Posterior vena cava (tissue), 2 donors: ENCODE measurements at places on chromosomes 2 and 18.

GRCh38 chr2:209579230-209579749 is 155.4 kb downstream of the MAP2 start:
- no peak for DNase-seq

GRCh38 chr2:111697560-111697959 is 186.4 kb downstream of the ANAPC1 start:
- DNase-seq = no peak

DNA sequence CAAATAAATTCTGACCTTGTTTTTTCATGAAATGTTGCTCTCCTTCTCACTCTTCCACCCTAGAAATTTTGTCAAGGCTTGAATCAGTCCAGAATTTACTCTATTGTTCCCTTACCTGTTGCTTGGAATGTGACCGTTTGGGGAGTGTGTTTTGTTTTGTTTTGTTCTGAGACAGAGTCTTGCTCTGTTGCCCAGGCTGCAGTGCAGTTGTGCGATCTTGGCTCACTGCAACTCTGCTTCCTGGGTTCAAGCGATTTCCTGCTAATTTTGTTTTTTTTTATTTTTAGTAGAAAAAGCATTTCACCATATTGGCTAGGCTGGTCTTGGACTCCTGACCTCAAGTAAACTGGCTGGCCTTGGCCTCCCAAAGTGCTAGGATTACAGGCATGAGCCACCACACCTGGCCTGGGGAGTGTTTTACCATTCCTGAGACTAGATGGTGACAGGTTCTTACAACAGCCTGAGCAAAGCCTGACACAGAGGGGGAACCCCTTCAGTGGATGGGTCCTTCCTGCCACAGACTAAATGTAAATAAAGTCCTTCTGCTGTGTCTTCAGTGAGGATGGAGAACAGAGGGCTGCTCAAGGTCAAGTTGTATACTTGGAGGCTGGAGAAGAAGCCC is 52.0 kb downstream of the HAUS1 start:
- no peak for DNase-seq

DNA sequence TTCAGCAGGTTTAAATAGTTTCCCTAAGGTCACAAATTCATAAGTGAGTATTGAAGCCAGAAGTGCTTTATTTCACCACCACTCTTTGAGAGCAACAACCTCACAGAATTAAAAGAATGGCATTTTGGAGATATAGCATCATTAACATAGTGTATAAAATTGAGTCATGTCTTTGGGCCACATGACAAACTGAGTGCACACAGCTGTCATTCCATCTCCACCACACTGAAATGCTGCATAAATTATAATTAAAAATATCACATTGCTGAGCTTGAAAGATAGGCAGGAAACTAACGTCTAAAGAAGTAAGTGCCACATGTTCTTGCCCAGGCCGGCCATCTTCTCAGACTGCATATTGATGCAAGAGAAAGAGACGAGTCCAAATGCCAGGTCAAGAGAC is 897.9 kb upstream of the CNTNAP5 start:
- no peak for DNase-seq

GRCh38 chr2:239106314-239106908 is 258.5 kb downstream of the TWIST2 start:
- no peak for DNase-seq
